ENCODE measurements at places on chromosomes 2 and 18.

DNA sequence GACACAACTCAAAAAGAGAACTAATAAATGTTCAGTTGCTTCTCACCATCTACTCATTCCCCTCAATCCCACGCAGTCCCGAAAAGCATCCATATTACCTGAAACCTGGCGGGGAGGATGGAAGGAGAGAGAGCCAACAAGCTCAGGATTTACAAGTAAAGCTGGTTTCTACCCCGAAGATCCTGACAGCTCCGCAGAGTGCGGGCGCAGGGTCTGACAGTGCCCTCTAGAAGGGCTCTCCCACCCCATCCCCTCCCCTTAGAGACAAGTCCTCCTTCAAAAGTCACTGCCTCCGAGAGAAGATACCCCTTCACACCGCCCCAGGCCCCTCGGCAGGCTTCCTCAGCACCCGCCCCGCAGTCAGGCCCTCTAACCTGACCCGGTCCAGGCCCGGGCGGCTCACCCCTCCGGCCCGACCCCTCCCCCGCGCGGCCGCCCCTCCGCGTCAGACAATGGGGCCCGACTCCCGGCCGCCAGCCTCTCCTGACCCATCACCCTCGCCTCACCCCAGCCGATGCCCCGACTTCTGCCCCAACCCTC is 550 bp downstream of the RAB1A start:
- peak; percentile 60 for DNase-seq

GRCh38 chr2:98803405-98804264 is 72.7 kb upstream of the MGAT4A start:
- DNase-seq, result no peak

DNA sequence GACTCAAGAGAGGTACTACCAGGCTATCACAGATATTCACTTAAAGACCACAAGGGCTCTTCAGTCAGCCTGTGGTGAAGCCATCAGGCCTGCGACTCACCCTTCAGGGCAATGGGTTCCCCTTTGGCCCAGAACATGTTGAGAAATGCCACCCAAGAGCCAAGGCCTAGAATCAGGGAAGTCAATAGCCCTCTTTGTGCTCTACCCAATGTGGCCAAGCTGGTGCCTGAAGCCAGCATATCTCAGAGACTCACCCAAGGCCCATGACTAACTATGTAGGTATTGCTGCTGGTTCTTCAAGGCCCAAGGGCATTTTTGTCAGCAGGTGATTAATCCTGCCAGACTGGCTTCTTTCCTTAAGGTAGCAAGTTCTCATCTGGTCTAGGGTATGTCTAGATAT is 338.9 kb upstream of the SETBP1 start:
- no peak for DNase-seq

GRCh38 chr2:98588880-98589431 is 19.4 kb downstream of the COA5 start:
- DNase-seq, result no peak

GRCh38 chr2:111095434-111095833 is 25.3 kb upstream of the BCL2L11 start:
- DNase-seq, result no peak

DNA sequence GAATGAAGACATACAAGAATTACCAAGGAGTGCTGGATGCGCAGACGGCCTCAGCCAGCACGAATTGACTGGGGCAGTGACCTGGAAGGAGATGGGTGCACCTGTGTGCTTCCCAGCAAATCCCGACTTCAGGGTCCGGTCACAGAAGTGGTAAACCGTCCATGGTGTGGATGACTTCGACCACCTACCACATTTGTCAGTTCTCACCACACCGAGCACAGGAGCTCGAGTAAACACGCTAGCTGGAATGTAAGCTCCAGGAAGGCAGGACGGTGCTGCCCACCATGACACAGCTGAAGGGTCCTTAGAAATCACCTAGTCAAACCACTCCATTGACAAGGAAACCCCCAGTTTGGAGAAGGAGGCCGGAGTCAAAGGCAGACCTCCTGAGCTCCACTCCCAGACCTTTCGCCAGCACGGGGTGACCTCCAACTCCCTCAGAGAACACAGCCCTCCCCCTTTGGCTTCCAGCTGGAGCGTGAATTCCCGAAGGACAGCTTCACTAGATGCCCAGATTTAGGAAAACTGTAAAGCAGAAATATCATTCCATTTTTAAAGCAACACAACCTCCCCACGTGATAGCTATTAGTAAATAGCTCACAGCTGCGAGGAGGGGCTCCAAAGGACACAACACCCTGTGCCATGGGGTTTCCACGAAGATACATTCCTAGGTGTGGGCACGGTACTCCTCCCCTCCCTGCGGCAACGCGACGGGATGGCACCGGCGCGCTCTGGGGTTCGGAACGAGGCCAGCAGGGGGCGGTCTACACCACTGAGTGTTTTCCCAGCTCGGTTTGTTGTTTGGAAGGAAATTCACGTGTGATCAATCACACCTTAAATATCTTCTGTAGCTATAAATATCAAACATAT is 34.1 kb upstream of the GNAL start:
- peak; percentile 38 for DNase-seq

GRCh38 chr2:14716319-14716718 is 83.8 kb downstream of the LRATD1 start:
- no peak for DNase-seq

DNA sequence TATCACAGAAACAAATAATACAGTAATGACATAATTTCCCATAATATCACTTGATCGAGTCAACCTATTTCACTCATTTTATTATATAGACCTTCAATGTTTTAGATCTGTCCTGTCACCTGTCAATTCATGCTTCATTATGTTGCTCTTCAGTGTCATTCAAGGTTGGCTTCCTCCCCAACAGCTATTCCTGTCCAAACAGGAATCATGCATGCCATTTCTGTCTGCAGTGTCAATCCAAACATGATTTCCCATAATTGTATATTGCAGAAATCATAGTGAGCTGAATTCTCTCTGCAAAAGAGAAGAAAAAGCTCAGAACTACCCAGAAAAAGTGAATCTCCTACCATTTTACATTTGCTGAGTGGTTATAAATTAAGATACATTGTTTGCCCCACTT is 628.6 kb downstream of the NR4A2 start:
- no peak for DNase-seq

GRCh38 chr2:177264209-177264692 is 276 bp downstream of the NFE2L2 start:
- DNase-seq, result no peak

- no peak for DNase-seq
These were observed 11.1 kb downstream of the HS6ST1 start for GRCh38 chr2:128307595-128307994.

Data from common myeloid progenitor, CD34-positive (primary cell).